NCI-H82 (cell line): ENCODE measurements at places on chromosomes 16 and 17.

- no peak for DNase-seq
Observed at GRCh38 chr17:35006961-35007360, 26.6 kb downstream of the LIG3 start.

GRCh38 chr16:4892361-4893102 lies 44.4 kb downstream of the PPL start:
- peak; percentile 23 for DNase-seq

- no peak for DNase-seq
Observed at GRCh38 chr16:83723901-83724300, 83.9 kb upstream of the HSBP1 start.

DNA sequence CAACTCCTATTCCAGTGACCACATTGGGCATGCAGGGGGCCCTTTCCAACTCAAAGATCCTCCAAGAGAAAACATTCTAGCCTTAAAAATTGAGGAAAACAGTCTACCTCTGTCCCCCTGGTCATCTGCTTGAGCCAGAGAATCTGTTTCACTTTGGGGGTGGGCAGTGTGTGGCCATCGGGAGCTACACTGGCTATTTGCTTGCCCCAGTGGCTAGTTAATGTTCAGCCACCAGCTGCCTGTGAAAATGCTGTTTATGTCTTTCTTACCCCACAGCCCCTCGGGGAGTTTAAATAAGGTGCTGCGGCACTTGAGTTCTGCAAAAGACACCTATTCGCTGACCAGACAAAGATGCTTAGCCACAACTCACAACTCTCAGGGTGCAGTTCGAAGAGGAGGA lies 43.4 kb downstream of the GNAO1 start:
- DNase-seq: no peak

DNA sequence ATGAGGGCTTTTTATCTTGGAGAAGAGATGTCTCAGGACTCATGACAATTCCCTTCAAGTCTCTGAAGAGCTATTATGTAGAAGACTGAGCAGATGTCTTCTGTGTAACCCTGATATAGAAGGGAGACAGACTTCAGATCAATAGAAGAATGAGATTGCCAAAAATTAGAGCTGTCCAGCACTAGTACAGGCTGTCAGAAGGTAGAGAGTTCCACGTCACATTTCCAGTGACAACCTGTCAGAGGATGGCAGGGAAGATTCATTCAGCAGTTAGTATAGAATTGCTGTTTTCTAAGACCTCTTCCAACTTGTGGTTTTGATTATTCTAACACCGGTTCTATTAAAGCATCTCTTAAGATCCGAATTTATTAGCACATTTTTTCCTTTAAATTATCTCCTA lies 520.6 kb downstream of the RBFOX1 start:
- DNase-seq: no peak

DNA sequence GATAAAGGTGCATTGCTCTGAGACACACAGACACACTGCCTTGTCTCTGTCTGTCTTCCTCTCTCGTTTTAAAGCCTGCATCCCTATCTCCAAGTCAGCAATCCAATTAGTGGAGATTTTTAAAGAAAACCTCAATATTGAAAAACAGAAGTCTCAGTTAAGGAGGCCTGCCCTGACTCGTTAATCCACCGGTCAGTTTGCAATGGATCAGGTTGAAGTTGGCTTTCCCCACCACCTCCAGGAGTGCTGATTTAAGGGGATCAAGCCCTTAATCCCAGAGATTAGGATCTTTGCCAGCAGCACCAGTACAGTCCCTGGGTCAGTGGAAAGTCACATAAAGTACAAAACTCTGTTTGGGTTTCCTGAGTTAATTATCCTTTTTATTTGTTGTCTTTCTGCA lies 271.1 kb upstream of the ASIC2 start:
- peak; percentile 70 for DNase-seq

GRCh38 chr16:50531359-50531758 lies 16.8 kb upstream of the NKD1 start:
- no peak for DNase-seq

DNA sequence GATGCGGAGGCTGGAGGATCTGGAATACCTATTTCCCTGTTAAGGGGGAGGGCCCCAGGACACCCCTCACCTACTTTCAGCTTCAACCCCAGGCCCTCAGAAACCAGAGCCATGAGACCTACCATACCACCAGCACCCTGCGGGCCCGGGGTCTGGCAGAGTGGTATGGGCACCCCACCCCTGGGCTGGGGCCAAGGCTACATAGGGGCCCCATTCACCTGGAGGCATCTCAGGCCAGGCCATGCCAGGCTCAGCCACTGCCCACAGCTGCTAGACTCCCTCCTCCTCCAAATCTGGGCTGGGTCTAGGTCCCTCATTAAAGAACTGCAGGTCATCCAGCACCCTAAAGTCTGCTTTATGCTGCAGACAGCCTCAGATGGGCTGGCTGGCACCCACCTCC lies 9.0 kb downstream of the FNDC8 start:
- DNase-seq: no peak

GRCh38 chr17:43372273-43372911 lies 26.4 kb upstream of the ARL4D start:
- DNase-seq: no peak

DNA sequence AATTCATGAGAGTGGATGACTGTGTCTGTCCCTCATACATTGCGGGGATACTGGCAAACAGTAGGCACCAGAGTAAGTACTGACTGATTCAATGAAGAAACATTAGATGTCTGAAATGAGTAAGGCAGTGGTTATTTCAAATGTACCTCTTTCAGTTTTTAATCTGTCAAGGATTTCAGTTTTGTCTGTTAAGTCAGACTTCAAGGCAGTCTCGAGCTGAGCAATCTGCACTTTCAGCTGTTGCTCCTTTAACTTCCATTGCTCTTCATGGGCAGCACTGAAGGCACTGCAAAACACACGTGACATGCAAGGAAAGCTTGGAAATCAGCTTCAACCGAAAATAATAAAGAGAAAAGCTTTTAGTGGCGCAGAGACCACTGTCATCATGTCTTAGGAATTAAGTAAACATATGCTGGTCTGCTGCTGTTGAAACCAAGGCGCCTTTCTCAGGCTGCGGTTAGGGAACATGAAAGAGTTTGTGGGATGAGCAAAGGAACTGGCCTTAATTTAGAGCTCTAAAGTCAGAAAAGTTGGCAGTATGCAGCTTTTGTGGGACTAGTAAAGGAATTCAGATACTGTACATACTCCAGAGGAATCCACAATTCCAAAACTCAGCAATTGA lies 38.8 kb downstream of the RPGRIP1L start:
- DNase-seq: no peak

DNA sequence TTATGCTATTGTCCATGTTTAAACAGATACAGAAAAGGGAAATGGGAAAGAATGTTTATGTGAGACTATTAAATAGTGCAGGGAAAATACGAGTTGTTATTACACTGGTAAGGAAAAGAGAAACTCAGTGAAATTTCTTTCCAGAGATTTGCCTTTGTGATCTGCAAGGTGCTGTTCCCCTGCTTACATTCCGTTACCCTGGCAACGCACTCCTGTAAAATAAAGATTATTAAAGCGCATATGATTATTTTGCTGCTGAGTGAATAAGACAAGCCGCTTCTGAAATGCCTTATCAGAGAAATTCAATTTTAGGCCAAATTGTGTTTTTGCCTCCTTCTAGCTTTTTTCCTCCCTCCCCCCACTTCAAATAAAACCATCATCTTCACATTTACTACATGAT lies 328.6 kb upstream of the PMFBP1 start:
- DNase-seq: no peak

DNA sequence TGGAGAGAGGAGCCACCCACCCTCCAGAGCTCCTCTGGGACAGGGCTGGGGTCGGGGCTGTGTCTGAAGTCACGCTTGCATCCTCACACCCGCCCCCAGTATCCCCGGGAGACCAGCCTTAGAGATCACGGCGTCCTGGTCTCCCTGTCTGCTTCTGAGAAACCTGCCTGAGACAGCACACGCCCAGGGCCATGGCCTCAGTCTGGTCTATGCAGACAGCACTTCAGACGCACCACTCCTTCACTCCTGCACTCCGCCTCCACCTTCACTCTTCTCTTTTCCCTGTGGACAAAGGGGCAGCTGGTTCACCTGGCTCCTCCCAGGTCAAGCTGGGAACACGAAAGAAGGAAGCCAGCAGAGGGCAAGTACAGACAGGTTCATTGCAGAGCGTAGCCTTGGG lies 248.0 kb upstream of the GSE1 start:
- DNase-seq: no peak

GRCh38 chr17:77197115-77197514 lies 56.3 kb downstream of the SEC14L1 start:
- DNase-seq: no peak

DNA sequence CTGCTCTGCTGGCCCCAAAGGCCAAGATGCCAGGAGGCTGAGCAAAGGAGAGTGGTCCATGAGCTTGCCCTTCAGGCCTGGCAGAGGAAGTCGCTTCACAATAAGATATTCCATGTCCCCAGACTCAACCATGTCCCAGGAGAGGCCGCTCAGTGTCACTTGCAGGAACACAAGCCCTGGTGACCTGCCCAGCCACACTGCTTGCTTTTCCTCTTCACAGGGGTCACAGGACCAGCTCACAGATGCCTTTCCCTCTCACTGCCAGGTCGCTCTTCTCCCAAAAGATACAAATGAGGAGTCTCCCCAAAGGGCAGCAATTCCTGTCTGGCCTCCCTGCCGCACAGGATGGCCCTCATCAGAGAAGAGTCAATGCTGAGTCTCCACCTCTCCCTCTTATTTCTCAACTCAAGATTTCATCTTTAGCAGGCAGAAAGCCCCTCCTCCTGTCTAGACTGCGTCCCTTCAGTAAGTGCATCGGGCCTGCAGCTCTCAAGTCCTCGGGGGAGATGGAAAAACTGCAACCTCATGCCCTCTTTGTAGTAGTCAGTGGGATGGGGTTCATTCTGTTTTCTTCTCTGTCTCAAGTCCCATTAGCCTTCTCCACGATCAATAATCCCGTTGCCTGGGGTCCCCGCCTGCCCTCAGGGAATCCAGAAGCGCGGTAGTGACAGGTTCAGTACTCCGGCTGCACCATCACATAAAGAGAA lies 5.0 kb downstream of the JUP start:
- no peak for DNase-seq

GRCh38 chr17:76405967-76406647 lies 21.7 kb downstream of the SPHK1 start:
- peak; percentile 29 for DNase-seq

DNA sequence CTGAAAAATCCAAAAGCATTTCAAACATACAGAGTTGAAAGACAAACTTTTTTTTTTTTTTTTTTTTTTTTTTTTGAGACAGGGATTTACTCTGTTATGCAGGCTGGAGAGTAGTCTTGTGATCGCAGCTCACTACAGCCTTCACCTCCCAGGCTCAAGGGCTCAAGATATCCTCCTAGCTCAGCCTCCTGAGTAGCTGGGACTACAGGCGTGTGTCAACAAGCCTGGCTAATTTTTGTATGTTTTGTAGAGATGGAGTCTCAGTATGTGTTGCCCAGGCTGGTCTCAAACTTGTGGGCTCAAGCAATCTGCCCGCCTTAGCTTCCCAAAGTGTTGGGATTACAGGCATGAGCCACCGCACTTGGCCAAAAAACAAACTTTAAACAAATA lies 64.2 kb upstream of the KIFC3 start:
- DNase-seq: no peak

DNA sequence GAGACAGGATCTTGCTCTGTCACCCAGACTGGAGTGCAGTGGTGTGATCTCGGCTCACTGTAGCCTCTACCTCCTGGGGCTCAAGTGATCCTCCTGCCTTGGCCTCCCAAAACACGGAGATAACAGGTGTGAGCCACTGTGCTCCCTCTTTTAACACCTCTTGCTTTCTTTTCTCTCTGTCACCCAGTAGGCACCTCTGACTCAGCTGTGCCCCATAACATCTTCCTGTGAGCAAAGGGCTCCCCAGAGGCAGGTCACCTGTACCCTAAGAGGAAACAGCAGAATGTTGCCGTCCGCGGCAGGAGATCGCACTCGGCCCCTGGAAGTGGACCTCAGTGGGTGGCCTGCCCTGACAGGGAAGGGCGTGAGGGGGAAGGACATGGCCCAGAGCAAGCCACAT lies 918 bp upstream of the NLRC3 start:
- DNase-seq: no peak
